ENCODE measurements at places on chromosomes 13 and 19.

GRCh38 chr13:81596224-81596753 is 1255.4 kb upstream of the SPRY2 start:
- DNase-seq: no peak

DNA sequence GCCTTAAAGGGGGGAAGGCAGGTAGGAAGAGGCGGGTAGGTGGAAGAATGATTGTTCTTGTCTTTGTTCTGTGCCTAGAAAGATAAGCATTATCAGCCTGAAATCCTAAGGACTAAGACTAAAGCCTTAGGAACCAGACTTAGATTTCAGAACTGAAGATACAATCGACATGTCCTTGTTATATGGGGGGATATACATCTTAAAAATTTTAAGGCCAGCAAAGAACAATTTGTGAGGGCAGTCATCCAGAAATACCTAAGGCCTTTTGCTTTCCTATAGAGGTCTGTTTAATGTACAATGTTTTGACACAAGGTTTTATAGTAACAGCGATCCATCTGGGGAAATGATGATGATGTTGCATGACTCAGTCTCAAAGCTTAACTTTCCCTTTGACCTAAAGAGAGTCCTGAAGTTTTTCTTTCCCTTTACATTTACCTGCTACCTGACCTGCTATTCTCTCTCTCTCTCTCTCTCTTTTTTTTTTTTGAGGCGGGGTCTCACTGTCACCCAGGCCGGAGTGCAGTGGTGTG is 20.2 kb upstream of the CEACAM6 start:
- DNase-seq: no peak

DNA sequence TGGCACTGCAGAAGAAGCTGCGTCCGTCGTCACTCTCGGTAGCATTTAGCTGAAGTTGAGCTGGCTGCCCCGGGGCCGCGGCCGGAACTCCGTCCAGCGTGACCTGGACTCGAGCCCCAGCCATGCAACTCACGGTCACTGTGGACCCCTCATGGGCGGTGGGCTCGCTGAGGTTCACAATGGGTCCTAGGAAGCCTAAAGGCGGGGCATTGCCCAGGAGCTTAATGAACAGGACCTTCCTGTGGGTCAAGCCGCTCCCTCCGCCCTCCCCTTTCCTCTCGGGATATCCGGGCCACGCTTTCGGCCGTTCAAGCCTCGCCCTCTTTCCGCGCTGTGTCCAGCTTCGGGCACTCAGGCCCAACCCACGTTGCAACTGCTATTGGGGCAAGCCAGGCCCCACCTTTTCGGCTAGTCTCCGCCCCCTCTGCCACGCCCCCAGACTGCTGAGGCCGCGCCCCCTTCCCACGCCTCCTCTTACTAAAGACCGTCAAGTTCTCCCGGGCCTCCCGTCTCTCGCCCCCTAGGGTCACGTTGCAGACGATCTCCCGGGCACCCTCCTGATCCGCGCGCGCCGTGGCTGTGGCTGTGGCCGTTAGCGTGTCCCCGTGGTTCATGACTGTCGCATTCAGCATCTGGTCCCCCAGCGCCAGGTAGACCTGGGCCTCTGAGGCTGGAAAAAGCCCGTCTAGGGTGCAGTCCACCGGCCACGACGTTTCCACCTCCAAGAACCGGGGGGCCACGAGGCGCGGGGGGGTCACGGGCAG is 1.4 kb upstream of the RAVER1 start:
- DNase-seq: peak; percentile 96

DNA sequence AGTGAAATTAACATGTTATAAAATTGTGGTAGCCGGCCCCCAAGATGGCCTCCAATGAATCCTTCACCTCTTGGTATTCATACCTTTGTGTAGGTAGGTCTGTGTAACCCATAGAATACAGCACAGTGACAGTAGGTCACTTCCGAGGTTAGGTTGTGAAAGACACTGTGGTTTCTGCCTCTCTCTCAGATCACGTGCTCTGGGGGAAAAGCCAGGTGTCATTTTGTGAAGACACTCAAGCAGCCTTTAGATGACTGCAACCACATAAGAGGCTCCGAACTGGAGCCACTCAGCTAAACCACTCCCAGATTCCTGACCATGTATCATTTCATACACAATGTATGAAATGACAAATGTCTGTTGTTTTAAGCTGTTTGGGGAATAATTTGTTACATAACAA is 9.8 kb upstream of the USPL1 start:
- no peak for DNase-seq

DNA sequence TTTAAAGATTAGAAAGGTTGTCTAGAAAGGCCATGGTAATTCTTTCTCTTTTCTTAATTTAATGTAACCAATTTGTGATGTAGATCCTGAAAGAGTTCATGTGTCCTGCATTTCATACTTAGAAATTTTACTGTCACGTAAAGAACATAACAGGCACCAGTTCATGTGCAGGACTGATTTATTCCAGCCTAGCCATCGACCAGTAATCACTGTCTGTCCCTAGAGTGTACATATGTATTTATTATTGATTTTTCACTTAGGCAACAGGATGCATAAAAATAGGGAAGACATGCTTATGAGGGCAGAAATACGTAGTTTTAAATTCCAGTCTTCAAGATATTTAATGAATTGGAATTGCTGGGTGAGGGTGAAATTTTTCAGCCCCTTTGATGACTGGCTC is 37.6 kb downstream of the TDRD12 start:
- DNase-seq: no peak

GRCh38 chr19:55131421-55131820 is 14.0 kb upstream of the PPP1R12C start:
- no peak for DNase-seq

GRCh38 chr19:8257052-8257443 is 47.9 kb downstream of the CERS4 start:
- DNase-seq: no peak

DNA sequence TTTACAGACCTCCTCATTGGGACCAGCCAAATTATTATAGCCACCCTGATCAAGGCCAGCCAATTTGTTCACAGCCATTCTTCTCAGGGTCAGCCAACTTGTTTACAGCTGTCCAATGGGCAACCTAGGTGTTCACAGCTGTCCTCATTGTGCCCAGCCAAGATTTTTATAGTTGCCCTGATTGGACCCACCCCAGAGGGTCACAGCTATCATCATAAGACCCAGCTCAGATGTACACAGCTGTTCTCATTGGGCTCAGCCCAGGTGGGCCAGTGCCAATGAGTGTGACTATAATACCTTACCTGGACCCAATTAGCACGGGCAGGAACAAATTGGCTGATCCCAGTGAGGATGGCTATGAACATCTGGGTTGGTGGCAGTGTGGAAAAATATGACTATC is 1151.8 kb downstream of the UQCRFS1 start:
- no peak for DNase-seq

- peak; percentile 74 for DNase-seq
Measured at GRCh38 chr19:32287811-32288227, 57.6 kb upstream of the ZNF507 start.

DNA sequence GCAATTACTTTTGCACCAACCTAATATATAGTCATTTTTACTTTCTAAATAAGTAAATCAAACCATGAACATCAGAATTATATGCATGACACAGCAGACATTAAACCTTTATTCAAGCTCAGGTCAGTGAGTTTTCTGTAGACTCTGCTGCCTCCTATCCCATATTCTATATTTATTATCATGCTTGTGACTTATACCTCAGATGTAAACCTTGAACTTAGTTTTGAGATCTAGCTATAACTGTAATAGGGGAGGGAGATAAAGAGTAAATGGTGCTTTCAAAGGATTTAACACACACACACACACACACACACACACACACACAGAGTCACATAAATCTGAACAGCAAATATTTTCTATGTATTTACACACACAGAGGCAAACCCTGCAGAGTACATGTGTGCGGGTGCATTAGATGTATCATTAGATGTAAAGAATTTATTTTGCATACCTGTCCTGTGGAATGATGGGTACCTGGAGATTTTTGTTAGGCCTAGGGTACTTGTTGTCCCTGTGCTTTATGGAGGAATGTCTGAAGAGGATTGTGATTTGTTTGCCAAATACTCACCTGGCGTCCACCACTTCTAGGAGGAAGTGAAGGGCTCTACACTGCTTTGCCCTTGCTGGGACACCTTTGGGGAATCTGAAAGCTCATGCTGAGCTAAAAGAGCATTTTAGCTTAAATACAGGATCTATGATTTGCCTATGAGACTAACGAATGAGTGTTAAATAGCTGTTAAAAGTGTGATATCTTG is 521.9 kb downstream of the KLF5 start:
- DNase-seq: no peak

GRCh38 chr13:74683411-74683810 is 549.2 kb upstream of the KLF12 start:
- no peak for DNase-seq

DNA sequence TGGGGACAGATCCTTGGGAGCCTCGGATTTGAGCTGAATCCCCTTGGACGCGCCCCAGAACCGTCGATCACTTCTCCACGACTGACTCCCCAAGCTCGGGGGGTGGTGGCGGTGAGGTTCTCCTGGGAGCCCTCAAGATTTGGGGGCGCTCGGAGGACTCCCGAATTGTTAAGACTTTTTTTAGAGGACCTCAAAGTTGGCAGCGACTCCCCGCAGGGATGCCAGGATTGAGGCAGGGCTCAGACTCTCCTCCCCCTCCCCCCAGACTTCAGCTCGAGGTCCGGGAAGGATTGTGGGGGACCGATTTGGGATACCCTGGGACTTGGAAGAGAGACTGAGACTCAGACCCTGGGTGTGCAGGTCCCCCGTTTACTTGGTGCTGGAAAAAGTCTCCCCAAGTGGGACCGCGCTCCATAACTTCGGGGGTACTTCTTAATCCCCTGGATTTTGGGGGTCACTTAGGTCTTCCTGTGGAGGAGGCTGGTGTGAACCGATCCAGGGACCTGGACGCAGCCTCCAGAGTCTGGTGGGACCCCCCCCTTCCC is 665 bp downstream of the VASP start:
- no peak for DNase-seq

DNA sequence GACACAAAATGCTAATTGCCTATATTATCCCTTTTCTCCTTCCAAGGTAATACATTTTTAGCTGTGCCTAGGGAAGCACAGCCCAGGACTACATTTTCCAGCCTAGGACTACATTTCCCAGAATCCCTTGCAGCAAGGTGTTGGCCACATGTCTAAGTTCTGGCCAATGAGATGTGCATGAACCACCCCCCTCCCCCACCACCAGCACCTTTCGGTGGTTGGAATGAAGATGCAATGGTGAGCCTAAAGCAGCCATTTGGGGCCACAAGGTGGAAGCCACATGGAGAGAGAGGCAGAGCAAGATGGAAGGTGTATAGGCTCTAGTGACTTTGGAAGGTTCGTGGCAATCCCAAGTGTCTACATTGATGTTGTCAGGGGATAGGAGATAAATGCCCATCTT is 16.2 kb downstream of the UNC13A start:
- DNase-seq: no peak

- no peak for DNase-seq
Measured at GRCh38 chr13:37357548-37357947, 241.0 kb downstream of the POSTN start.

- DNase-seq: no peak
Measured at GRCh38 chr13:101433895-101434294, 17.6 kb upstream of the NALCN start.

DNA sequence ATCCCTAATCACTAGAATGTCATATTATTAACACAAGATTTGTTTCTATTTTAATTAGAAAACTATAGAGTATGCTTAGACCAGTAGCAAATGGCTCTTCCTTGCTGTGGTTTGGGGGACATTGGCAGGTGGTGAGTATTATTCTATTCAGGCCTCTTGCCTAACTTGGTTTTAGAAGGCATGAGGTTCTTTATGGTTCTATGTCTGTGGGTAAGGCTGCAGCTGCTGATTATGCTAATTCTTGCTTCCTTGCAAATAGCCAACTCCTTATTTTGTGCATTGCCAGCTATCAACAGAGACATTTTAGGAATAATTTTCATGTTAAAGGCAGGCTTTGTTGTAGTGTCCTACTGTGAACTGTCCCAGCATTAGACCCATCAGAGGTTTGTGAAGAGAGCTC is 1344.9 kb downstream of the UQCRFS1 start:
- no peak for DNase-seq

GRCh38 chr19:8209462-8210378 is 550 bp downstream of the CERS4 start:
- DNase-seq: peak; percentile 45

GRCh38 chr13:105083992-105084391 is 1451.5 kb downstream of the EFNB2 start:
- no peak for DNase-seq

DNA sequence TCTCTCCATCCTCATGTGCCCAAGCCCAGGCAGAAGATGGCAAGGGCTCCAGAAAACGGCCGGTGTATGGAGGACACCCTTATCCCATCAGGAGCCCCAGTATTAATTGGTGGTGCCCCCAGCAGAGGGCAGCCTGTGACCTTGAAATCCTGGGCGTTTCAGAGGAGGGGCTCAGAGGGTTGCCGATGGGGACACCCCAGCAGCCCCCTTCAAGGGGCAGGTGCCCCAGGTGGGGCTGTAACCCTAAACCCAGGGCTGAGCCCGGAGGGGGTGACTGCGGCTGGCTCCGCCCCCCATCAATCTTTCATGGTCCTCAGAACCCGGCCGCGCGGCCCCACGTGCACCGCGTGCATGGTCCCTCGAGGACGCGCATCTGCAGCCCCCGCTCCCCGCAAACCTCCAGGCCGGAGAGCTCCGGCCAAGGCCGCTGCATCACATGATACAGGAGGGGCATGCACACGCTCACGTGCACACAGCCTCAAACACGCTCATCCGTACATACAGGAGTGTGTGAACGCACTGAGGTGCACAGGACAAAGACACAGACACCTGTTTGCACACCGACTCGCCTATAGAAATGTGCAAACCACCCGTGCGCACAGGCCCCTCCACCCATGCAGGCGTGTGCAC is 949 bp downstream of the RAB3A start:
- peak; percentile 42 for DNase-seq

GRCh38 chr13:76630629-76631230 is 255.5 kb downstream of the KCTD12 start:
- DNase-seq: no peak

DNA sequence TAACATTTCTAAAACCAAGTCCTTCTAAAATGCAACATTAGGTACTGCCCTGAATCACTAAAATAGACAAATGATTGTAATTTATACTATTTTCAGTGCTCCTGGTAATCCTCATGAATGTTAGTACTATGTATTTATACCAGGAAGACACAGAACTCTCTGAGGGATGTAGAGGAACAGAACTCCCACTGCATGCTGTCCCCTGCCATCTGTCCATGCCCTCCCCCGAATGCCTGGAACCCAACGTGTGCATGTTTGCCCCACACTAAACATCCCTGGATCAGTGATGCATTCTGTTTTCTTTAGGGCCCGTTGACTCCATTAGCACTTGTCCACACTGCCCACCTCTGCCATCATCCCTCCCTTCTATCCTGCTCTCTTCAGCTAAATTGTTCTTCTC is 26.5 kb downstream of the ENOX1 start:
- no peak for DNase-seq

DNA sequence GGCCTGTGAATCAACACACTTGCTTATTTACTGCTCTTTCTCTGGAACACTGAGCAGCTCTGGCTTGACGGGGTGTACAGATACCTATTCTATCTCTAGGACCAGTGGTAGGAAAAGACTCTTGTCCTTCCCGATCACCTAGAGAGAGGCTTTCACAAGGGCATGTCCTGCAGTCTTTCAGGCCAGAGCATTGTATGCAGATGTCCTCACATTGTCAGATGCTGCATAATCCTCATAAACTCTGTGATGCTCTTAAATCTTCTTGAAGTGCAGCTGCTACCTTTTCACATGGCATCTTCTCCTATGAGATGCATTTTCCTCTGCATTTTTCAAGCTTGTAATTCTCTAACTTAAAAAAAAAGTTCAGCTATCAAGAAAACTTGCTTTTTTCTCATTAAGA is 369.4 kb downstream of the OLFM4 start:
- no peak for DNase-seq

Data from heart right ventricle (tissue), 16 donors.